ENCODE measurements at places on chromosomes 1 and 21.

DNA sequence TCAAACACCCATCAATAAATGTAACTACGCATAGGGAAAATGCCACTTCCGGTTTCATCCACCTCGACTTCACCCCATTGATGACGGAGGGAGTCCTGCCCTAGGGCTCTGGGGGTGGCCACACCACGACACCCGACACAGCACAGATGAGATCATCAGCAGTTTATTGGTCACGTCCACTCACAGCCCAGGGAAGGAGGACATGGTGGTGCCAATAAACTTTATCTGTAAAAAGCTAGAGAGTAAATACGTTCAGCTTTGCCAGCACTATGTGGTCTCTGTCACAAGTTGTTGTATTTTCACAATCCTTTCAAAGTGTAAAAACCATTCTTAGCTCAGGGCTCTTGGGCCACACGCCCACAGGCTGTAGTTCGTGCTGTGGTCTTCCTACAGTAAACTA is 16.3 kb downstream of the SETD4 start:
- DNase-seq = no peak

- no peak for DNase-seq
These were observed 103.3 kb downstream of the AKT3 start for GRCh38 chr1:243746751-243747150.

- no peak for DNase-seq
These were observed 472.2 kb upstream of the RUNX1 start for GRCh38 chr21:35521293-35521692.

DNA sequence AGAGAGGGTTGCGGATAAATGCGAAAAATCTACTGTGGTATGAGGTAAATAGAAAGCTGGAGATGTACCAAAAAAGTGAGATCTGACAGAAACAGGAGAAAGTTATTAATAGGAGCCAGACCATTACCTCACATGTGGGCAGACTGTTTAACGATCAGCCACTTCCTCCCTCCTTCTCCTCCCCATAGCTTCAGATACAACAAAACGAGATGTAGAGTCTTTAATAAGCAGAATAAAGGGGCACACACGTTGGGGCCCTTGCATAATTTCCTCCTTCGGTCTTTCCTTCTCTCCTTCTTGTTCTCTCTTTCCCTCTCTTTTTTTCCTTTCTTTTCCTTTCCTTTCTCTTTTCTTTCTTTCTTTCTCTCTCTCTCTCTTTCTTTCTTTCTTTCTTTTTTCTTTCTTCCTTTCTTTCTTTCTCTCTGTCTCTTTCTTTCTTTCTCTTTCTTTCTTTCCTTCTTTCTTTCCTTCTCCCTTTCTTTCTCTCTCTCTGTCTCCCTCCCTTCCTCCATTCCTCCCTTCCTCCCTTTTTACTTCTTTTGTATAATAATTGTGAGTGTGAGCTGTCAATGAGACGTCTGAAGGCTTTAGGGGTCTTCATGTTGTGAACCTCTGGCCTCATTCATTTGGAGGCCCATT is 242.1 kb downstream of the GRIK1 start:
- peak; percentile 36 for DNase-seq

GRCh38 chr21:33857846-33858666 is 57.5 kb downstream of the ATP5PO start:
- no peak for DNase-seq

DNA sequence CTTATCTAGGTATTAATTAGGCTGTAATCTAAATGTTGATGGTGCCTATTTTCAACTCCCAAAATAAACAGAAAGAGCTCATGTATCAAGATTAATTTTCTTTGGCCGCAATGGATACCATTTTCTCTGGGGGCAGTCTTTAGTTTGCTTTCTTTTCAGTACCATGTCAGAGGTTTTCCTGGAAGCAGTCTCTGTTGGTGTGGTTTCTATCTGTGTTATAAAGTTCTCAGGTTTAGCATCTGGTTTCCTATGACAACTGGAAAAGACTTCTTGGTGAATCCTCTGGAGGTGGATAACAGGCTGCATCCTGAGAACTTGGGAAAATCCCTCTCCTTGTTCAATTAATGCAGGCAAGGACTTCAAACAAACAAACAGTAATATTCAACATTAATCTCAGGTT is 38.7 kb upstream of the BATF3 start:
- DNase-seq = no peak

- DNase-seq = no peak
These were observed 204.5 kb downstream of the TM2D1 start for GRCh38 chr1:61520401-61520800.

DNA sequence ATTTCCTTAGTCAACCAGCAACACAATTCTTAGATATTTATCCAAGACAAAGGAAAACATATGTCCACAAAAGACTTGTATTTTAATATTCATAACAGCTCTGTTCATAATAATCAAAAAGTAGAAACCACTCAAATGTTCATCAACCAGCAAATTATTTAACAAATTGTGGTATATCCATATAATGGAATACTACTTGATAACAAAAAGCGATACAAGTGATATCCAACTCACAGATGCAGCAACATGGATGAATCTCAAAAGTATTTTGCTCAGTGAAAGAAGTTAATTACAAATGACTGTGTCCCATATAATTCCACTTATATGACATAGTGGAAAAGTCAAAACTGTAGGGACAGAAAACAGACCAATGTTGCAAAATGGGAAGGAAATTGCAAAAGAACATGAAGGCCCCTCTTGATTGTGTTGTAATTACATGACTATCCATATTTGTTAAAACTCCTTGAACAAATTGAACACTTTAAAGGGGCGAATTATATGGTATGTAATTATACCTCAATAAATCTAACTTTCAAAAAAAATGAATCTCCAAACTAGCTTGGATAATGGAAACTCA is 116.9 kb downstream of the EDEM3 start:
- DNase-seq = no peak

DNA sequence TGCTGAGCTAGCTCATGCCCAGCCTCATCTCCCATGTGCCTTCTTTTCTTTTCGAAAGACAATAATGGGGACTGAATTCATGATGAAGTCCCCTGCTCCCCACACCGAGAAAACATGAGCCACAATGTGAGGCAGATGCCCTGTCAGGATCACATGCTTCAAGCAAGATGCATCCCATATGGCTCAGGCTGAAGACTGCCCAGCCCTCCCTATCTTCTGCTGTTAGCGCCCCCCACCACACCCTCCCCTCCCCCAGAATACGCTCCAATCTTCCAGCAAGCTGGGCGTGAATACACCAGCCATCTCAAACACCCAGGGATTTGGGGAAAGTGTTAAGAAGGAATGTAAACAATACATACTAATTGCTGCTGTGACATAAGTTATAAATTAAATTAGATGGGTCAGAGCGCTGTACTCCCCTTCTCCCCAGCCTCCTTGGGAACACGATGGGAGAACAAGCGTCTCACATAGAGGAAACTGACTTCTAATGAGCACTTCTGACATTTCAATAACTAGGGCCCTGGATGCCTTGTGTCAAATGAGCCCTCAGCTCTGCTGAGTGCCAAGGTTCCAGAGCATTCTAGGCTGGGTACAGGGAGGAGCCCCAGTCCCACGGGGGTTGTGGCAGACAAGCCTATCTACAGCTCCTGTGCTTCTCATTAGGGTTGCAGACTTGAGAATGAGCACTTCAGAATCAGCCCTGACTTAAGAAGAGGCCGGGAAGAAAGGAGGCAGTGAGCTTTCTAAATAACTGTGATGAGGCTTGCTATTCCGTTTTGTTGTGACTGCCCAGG is 55.6 kb downstream of the TNR start:
- no peak for DNase-seq

- DNase-seq = peak; percentile 55
These were observed 1.3 kb downstream of the EDARADD start for GRCh38 chr1:236395230-236395946.

GRCh38 chr1:23481904-23482303 is 2.1 kb downstream of the ASAP3 start:
- DNase-seq = no peak

GRCh38 chr21:45357436-45358260 is 47.3 kb upstream of the COL18A1 start:
- DNase-seq = no peak

DNA sequence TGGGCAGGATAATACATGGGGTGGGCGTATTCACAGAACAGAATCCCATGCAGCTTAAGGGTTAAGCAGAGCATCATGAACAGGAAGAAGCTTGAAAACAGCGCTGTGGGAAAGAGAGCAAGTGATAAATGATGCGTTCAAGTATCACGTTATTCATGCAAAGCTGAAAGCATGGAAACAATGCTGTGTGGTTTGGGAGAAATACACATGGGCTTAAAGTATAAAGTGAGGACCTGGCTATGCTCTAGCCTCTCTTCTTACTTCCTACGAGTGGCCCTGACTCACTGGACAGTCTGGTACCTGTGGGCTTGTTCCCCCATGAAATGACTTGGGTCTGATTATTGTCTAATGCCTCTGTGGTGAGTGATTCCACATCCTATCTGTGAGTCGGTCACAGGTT is 25.7 kb downstream of the TMPRSS2 start:
- no peak for DNase-seq

DNA sequence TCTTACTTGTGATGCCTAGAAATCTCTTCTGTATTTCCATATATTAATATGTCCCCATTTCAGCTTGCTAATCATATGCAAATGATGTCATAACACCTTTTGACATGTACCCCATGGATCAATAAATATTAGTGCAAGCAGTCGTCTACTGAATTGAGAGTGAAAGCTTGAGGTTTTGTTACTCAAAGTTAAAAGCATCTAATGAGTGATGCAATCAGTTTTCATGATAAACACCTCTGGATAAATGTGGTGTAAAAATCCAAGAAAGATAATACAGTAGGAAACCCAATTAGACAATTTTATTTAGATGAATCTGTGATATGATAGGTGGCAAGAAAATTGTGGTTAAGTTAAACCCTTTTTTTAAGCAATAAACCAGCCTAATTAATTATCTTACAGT is 141.2 kb upstream of the DMRTA2 start:
- no peak for DNase-seq

- no peak for DNase-seq
These were observed 145.8 kb upstream of the TMPRSS15 start for GRCh38 chr21:18549214-18549905.

DNA sequence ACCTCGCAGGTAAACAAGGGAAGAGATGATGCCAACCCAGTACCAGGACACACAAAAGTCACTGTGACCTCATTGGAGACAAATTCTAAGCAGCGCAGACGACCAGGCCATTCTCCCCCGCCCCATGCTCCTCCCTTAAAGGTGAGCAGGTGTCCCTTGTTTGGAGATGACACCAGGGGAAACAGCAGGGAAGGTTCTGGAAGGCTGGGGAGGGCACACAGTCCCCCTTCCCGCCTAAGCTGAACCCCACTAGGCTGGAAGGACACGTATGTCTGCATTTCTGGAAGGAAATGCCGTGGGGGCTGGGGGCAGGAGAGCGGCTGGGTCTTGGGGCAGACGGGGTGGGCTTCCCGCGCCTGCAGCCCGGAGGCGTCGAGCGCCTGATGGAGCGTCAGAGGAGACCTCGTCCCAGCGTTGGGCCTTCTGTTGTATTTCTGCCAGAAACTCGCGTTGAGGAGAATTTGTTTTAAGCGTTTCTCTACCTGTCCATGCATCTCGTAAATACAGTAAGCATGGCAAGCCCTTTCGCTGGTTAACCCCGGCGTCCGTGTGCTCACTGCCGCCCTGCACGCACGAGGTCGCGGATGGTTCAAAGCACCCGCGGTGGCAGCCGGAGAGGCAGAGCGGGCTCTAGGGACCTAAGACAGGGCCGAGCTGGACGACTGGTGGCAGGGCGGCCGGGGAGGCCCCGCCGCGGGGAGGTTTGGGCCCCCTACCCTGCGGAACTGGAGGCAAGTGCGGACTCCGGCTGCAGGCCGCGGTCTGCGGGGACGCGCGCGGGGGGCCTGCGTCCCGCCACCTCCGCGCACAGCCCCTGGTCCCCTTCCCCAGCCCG is 1.2 kb upstream of the LHX4 start:
- DNase-seq = peak; percentile 44

DNA sequence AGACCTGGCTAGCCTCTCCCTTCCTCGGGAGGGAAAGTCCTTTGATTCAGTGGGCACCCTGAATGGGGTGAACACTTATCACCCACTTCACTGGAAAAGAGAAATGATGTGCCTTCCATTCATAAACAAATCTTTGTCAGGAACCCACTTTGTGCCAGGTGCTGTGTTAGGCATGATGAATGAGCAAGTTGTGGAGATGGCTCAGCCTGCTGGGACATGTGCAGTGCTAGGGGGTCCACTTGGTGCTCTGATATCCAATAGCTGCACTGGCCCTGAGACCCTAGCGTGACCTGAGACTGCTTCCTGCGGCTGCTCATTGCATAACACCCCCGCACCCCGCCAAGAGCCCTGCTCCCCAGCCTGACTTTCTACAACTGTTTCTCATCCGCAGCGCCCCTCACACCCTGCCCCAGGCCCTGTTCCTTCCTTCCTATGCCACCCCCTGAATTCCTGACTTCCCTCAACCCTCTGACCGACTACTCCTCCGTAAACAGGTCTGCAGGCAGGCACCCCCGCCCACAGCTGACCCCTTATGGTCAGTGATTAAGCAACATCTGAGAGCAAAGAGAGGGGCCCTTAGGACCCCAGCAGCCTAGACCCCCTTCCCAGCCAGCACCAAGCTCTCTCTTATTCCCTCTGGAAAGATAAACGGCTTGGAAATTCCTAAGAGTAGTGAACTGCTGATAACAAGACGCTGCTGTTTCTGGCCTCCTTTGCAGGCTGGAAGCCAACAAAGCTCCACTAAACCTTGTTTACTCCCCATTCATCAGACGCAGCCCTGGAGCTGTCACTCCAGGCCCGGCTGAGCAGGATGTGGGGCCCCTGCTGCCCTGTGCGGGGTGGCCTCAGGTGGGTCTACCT is 12.9 kb downstream of the CSRP1 start:
- DNase-seq = no peak

DNA sequence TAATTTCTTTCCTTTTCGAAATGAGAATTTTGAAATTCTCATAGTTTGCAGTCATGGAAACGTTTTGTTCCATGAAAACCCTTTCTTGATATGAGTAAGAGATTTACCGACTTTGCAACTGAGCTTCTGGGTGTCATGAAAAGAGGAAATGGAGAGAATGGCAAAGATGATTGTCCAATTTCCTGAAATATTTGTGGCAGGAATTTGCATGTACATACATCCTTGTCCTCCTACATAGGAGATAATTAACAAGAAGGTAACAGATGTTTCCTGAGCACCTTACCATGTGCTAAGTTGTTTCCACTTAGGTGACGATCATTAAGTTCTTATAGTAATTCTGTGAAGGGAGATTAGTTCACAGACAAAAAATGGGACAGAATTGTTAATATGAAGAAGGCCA is 170.7 kb downstream of the NEGR1 start:
- DNase-seq = no peak

GRCh38 chr1:76595024-76595423 is 272.3 kb upstream of the ST6GALNAC5 start:
- DNase-seq = no peak

- no peak for DNase-seq
These were observed 181.2 kb upstream of the SGIP1 start for GRCh38 chr1:66352792-66353191.
